ENCODE measurements at places on chromosomes 2 and 18.

DNA sequence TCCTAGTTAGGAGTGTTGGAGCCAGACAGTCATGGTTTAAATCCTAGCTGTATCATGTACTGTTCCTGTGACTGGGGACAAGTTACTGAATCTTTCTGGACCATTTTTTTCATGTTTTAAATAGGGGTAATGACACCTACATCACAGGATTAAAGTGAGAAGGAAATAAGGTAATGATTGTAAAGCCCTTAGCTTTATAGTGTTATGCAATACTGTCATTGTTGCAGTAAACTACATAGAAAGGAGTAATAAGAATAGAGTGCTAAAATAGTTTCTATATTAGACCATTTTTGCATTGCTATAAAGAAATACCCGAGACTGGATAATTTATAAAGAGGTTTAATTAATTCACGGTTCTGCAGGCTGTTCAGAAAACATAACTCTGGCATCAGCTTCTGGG is 14.5 kb downstream of the AGPS start:
- no peak for DNase-seq

DNA sequence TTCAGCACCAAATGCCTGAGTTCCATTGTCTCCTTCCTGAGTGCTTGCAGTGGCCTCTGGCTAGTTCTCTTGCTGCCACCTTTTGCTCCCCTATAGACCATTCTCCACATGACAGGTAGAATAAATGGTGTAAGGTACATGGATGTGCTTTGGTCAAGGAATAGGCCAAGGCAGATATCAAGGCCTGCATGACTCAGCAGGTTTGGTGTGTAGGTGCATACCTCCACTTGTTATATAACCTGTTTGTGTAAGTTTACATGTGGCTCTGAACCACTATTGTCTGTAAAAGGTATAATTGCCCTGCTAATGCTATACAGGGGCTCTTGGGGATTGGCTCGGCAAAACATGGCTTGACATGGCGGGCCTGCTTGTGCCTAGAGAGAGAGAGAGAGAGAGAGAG is 143.5 kb downstream of the KLHL14 start:
- DNase-seq: no peak

DNA sequence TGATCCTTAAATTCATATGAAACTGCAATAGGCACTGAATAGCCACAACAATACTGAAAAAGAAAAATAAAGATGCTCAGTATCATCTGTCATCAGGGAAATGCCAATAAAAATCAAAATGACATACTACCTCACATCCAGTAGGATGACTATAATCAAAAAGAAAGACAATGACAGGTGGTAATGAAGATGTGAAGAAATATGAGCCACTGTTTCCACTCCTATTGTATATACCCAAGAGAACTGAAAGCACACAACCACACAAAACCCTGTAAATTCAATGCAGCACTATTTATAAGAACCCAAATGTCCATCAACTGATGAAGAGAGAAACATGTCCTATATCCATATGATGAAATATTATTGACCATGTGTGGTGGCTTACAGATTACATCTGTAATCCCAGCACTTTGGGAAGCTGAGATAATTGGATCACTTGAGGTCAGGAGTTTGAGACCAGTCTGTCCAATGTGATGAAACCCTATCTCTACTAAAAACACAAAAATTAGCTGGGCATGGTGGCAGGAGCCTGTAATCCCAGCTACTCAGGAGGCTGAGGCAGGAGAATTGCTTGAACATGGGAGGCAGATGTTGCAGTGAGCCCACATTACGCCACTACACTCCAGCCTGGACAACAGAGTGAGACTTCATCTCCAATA is 39.9 kb downstream of the MAP3K2 start:
- DNase-seq: no peak

DNA sequence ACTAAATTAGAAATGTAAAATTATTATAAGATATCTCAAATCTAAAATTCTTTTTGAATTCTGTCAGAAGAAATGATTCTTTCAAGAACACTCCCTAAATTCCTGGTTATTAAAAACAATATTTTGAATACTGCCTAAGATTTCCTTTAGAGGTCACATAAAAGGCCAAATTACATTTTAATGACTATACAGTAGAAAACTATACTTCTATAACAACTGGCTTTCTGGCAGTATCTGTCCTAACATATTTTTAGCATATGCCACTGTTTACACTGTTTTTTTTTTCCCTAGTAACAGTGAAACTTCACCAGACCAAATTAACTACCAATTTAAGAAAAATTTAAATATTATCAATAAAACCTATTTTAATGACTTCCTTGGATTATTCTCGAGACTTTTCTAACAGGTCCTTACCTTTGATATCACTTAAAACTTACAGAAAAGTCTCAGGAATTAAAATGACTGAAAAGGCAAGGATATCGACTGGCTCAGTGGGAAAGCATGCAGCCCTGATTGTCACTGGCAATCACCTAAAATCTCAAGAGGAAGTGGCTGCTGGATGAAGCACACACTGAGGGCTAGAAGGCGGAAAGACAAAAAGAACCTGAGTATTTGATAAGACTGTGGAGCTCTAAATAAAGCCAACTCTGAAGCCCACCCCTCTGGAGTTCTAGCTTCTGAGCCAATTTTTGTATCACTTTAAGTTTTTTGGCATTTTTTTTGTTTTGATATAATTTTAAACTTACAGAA is 59.6 kb downstream of the SPIRE1 start:
- DNase-seq: no peak

DNA sequence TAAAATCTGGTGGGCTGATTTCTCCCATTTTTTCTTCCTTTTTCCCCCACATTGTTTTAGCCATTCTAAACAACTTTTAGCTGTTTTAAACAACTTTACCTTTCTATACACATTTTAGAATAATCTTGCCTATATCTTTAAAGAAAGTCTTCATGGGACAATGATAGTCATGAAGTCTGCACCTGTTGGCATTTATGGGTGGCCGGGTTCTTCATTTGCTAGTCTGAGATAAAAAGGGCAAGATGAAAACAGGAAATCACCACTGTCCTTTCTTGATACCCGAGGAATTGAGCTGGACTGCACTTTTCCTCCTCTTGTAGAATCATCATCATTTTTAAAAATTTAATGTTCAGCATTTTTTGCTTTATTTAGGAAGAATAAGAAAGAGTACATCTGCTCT is 104.5 kb downstream of the ATP9B start:
- no peak for DNase-seq

GRCh38 chr18:69659142-69659651 is 258.5 kb downstream of the DOK6 start:
- no peak for DNase-seq

DNA sequence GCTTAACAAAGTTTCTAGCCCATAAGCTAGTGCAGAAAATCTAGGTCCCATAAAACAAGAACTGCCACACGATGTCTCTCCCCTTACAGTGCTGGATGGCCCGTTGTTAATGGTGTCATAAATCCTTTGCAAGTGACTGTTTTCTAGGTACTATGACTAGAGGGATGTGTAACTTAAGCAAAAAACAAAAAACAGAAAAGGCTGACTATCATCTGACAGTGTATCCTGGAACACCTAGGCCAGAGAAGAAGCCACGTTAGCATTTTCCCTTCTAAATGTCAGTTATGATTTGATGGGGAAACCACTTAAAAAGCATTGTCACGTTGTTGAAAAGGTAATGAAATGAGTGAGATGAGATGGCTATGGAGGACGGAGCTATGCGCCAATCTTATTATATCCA is 2.4 kb downstream of the CASP8 start:
- DNase-seq: no peak

- DNase-seq: no peak
Measured at GRCh38 chr2:197760293-197760657, 24.8 kb downstream of the BOLL start.

- no peak for DNase-seq
Measured at GRCh38 chr2:216163518-216163917, 54.4 kb downstream of the XRCC5 start.

DNA sequence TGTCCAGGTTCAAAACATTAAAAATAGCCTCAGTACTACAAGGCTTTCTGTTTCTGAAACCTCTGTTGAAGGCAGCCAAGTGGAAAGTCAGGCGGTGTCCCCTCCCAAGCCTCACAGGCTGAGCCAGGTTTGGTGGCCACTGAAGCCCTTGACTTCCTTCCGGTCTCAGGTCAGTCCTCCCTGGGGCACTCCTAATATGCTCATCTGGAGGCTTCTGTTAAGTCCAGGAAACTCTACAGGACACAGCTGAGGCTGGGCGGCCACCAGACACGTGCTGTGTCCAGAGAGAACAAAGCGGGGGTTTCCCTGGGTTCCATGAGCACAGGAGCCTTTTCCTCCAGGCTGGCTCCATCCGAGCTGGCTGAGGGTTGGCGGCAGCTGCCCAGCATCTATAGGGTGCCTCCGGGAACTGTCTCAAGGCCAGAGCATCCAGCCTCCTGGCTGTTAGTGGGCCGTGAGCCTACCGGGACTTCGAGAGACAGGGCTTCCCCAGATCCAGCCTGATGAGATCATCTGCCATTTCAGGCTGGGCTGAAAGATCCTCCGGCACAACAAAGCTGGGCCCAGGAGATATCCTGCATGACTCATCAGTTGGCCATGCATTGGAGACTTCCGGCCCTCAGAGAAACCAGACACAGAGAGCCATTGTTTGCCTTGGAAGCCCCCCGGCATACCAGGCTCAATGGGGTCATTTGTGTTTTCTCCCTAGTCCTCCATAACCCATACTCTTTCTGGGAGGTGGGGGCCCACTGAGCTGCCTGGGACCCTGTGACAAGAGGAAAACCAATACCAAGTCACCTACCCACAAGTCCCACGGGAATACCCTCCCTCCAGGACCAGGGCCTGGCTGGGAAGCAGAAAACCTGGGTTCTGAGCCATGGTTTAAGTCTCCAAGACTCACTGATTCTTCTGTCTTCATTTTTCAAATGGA is 71.7 kb downstream of the HS1BP3 start:
- no peak for DNase-seq

GRCh38 chr2:65991381-65992197 is 443.3 kb upstream of the MEIS1 start:
- DNase-seq: peak; percentile 44

DNA sequence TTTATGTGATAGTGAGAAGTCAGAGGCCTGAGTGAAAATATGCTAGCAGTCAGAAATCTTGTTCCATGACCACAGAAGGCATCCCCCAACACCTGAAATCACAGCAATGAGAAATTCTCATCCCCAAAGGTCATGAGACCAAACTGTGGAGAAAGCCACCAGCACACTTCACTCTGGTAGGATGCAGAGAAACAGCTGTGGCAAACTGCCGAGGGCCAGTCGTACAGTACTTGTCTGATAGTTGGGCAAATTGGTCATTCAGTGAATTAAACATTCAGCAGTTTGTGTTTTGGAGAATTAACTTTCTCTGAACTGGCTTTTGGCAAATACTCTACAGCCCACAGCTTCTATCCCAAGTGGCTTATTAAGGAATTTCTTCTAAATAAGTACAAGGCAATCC is 117.2 kb downstream of the TSN start:
- DNase-seq: no peak

DNA sequence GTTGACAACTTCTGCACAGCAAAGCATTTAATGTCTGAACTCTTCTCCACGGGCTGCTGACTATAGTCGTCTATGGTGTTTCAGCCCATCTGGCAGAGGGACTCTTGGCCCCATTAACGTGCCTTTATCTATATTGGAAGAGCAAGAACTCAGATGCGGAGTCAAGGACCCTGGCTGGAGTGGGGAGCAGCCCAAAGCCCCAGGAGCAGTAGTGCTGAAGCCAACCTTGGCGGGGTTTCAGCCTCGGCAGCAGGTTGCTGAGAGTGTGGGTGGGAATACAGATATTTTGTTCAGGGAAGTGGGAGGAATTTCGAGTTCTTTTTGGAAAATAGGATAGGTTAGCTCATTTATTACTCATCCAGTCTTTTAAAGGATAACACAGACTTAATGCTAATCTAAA is 34.2 kb downstream of the TMEM17 start:
- no peak for DNase-seq

DNA sequence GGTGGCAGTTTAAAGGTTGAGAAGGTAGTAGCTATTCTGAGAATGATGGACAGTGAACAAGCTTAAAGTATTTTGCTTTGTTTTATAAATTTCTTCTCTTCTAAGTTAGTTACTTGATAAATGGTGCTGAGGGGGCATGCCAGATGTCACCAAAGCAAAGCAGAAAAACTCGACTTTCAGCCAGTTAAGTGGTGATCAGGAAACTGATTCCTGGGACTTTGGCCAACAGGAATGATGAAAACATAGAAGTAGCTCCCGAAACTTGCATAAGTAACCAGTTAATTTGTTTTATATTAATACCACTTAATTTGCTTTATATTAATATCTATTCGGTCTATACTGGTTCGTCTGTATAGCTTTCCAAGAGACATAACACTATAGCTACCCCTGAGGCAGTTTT is 82.6 kb downstream of the FANCL start:
- DNase-seq: no peak
